ENCODE measurements at places on chromosomes 7 and 10. TPM values are rescaled to one million over a fixed set of nuclear protein-coding genes. Genes with fewer than 3 reads are reported as not detected.

SEMA4G gene
- total RNA-seq: 0.74 TPM

PRKCQ gene
- 44.3 TPM for total RNA-seq

- DNase-seq: no peak
Observed at GRCh38 chr10:113169111-113169510, 219.1 kb downstream of the TCF7L2 start.

DNA sequence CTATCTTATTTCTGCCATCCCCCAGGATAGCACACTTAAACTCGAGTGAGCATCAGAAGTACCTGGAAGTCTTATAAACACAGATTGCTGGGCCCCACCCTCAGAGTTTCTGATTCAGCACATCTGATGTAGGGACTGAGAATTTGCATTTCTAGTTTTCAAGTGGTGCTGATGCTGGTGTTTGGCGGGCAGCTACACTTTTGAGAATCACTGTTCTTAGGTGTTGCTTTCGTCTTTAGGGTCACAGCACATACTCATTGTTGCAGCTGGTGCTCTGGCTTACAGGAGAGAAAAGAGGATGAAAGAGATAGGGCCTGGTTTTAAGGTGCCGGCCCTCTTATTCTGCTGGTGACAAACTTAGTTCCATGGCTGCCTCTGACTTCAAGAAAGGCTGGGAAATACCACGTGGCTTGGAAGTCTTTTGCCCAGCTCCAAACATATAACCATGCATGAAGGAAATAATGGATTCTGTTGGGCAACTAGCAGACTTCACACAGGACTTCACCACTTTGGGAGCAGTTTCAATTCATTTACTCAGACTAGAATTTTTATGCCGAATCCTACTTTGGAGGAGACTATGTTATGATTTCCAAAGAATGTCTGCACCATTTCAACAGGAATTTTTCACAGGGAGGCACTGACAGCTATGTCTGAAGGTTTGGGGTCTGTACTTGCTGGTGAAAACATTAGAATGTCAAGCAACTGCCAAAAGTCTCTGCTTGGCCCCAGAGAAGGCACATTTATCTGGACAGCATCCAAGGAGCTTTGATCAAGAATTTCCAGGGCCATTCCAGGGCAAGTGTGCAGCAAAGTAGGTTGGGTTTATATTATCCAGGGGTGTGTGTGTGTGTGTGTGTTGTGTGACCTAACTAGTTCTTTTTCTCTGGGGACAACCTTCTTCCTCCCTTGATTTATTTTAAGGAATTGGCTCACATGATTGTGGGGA lies 6.9 kb upstream of the MINDY4 start:
- no peak for DNase-seq

DNA sequence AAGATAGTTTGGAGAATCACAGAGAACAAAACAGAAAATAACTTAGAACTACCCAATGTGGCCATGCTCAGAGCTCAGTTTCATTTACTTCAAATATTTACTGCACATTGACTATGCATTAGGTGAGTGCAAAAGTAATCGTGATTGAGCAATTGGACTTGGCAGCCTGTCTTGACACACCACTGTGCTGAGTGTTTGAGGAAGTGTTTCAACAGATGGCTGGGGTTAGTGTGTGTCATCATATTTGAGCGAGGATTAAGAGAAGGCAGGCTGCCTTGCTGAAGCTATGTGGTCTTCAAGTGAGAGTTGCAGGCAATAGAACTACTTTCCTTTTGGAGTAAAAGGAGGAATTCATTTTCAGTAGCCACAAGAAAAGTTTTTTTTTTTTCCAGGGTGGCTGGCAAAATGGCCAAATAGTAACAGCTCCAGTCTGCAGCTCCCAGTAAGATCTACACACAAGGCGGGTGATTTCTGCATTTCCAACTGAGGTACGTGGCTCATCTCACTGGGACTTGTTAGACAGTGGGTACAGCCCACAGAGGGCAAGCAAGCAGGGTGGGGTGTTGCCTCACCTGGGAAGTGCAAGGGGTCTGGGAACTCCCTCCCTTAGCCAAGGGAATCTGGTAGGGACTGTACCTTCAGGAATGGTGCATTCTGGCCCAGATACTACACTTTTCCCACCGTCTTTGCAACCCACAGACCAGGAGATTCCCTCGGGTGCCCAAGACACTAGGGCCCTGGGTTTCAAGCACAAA lies 37.6 kb downstream of the AKR1C4 start:
- no peak for DNase-seq

DNA sequence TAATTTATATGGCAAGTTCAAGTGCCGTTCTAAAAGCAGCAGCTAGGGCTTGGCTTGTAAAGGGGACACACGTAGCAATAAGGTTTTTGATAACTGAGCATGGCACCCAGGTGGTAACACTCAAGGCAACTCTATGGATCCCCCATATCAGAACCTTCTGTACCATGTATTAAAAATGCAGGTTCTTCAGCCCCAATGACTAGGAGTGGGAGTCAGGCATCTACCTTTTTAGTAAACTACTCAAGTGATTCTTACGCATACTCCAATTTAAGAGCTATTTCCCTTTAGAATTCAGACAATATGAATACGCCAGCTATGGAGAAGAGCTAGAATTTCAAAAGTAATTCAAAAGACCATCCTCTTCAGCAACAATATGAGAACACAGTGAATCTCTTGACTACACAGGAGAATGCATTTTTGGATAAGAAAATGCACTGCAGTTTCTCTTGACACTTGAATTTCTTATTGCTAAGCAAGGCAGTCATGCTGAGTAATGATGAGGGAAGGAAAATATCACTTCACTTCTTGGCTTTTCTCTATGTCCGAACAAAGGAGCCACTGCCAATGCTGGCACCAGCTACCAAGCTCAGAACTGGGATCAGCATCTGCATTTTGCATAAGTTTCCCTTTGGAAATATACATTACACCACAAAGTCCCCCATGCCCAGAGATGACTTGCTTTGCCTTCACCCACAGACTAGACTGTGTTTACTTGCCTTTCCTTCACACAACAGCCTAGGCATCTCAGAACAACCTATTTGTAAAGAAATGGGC lies 53.5 kb downstream of the ABLIM1 start:
- DNase-seq: no peak

DNA sequence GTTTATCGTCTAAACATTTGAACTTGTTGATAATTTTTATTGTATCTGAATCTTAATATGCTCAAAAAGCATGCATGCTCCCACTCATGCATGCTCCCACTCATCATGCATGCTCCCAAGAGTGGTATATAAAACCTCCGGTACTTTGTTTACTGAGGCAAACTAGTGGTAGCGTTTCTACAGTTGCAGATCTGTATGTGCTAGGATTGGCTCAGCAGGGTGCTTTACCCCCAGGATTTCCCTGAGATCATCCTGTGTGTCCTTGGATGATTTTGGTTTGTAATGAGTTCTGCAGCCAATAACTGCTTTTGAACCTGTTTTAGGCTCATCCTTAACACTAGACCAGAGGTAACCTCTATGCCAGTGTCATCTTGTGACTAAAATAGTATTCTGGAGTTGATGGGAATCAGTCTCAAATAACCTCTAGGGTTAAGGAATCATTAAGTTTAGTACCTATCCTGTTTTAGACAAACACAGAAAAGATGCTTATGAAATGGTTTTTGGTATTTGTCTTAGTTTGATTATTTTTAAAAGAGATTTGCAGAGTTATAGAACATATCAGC lies 40.4 kb downstream of the PHTF2 start:
- DNase-seq: no peak

DNA sequence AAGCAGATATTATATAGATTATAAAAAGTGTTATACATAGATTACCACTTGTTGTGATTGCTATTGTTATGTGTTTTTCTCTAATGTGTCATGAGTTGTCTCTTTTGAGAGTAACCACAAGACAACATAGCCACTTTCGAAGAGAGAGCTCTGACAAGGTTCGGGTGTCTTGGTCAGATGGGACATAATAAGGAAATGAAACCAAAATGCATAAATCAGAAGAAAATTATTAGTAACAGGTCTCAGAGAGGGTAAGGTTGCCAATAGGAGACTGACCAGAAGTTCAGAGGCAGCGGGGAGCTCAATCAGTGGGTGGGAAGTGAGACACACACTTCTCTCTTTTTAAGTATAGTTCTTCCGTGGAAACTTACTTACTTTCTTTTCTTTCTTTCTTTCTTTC lies 639.2 kb upstream of the POT1 start:
- DNase-seq: no peak

Data from activated CD4-positive, alpha-beta memory T cell treated with anti-CD3 and anti-CD28 coated beads for 36 hours (primary cell).